ENCODE measurements at places on chromosomes 7 and 10.

DNA sequence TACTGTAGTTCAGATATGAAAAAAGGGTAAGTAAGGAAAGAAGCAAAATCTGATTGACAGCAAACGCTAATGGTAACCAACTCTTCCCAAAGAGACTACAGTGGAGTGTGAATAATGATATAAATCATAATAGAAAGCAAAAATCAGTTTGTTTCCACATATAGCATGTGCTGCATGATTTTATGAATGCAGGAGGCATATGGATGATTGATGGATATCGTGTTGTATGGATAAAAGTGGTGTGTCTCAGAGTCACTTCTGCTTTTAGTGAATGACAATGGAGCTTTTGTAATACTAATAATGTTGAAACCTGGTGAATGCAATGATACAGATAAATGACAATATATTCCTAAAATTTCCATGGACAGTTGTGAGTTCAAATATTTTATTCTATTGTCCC, 36.6 kb upstream of the PALS2 start:
- no peak for DNase-seq

DNA sequence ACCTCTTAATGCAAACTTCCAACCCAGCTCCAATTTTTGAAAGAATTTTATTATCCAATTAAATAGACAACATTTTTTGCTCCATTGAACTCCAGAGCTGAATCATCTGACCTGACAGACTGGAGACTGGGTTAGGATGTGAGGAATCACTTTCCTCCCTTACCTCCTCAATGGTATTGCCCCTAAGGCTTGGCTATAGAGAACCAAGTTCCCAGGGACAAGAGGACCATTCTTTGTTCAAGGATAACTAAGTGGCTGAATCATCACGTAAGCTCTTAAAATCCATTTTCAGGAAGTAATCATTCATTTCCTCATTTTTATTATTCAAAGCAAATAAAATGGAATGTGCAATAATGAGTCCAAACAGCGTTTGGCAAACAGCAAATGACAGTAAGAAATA, 335.1 kb downstream of the GATA3 start:
- DNase-seq, result no peak

GRCh38 chr10:83166344-83166743, 973.0 kb upstream of the GHITM start:
- DNase-seq, result no peak

DNA sequence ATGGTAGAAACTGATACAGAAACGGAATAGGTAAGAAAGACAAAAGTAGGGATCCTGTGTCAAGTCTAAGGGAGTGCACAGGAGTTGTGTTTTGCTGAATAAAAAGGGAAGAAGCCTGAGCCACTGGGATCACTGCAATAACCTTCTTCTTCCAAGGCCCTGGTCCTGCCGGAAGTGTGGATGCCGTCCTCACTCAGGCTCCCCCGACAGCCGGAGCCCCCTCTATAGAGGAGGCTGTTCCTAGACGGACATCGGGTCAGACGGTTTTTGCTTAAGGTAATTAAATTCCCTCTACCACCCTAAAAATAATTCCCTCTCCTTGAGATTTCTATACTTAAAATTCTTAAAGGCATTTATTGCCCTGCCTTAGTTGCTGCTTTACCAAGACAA, 566.9 kb downstream of the PTPRN2 start:
- no peak for DNase-seq

GRCh38 chr10:61211468-61211867, 241.7 kb downstream of the TMEM26 start:
- no peak for DNase-seq

- DNase-seq, result no peak
These were observed 10.7 kb upstream of the STEAP4 start for GRCh38 chr7:88317422-88317821.

- DNase-seq, result no peak
These were observed 46.5 kb downstream of the C7orf33 start for GRCh38 chr7:148637094-148637493.

DNA sequence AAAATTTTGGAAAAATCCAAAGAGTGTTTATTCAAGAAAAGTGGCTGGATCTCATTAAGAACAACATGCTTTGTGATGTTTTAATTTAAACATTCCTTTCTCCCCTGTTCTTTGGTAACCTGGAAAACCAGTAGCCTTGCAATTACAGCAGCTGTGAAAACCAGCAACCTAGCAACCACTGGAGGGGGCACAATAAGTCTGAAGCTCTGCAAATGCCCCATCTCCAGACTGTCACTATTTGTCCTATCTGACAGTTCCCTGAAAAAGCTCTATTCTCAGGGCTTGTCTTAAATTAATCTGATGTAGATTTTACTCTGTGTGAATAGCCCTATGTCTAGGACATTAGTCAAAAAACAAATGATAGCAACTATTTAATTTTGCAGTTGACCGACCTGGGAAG, 137.6 kb upstream of the THSD7A start:
- no peak for DNase-seq

All from caudate nucleus (tissue), 63 donors.